ENCODE measurements at places on chromosomes 7 and 10. TPM values are rescaled to one million over a fixed set of nuclear protein-coding genes. Genes with fewer than 3 reads are reported as not detected.

DNA sequence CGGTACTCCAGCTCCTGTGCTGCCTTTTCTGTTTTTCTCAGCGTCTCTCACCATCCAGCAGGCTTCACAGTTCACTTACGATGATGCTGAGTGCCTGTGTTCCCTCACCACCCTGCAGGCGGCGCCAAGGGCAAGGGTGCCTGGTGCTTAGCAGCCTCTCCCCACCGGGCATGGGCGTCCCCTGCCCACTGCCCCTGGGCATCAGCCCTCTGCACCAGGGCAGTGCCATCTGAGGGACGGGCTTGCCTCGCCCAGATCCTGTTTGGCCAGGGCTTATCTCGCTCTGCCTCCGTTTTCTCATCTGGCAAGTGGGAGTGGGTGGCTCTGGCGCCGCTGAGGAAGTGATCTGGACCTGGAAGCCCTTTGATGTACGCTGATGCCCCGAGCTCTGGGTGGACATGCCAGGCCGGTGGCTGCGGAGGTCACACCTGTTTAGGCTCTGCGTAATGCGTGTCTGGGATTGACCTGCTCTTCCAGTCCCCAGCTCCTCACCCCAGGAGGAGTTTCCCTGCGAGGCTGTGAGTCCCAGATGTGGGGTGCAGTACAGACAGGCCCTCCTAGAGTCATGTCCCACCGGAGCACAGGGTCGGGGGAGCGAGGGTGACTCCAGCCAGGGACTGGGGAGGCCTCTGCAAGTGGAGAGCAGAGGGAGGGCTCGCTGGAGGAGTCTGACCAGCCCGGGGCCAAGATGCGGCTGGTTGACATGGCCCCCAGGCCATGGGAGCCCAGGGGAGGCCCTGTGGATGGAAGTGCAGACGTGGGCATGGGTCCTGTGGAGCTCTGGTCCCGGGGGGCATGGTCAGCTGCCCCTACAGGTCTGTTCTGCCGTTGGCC is 11.8 kb downstream of the TTYH3 start:
- H3K4me3 ChIP-seq, result no peak overlapping the region
- no peaks in the 10 kb centered on the region for H3K27me3 ChIP-seq
- DNase-seq, result no peak
- H3K36me3 ChIP-seq, result no peaks in the 10 kb centered on the region
- peaks cover 57% of the 10 kb centered on the region for H3K4me1 ChIP-seq

FRMD4A gene
- total RNA-seq, result 59.0 TPM

SFTPA1 gene
- not detected for total RNA-seq

HTR5A gene
- total RNA-seq, result not detected

DNA sequence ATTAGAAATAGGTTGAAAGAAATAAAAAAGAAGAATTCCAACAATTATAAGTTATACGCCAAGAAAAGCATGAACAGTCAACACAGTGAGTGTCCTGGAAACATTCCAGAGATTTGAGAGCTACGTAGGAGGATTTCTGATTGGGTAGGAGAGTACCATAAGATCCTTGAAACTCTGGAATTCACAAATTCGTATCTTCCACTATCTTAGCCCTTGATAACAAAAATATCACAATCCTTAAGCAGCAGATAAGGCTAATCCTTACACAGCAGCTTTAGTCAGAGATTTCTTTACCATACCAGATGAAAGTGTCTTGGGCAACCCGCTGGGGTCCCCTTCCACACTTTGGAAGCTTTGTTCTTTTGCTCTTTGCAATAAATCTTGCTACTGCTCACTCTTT is 8.2 kb downstream of the TPK1 start:
- no peaks in the 10 kb centered on the region for H3K36me3 ChIP-seq
- no peak overlapping the region for H3K4me3 ChIP-seq
- H3K27me3 ChIP-seq, result no peaks in the 10 kb centered on the region
- DNase-seq, result peak; percentile 89
- H3K4me1 ChIP-seq, result peaks cover 17% of the 10 kb centered on the region

- no peak overlapping the region for H3K4me3 ChIP-seq
- no peaks in the 10 kb centered on the region for H3K36me3 ChIP-seq
- H3K27ac ChIP-seq, result no peak overlapping the region
- H3K4me1 ChIP-seq, result no peaks in the 10 kb centered on the region
- no peak for DNase-seq
Observed at GRCh38 chr7:20545016-20545415, 70.5 kb upstream of the ABCB5 start.

- H3K4me1 ChIP-seq, result peaks cover 29% of the 10 kb centered on the region
- H3K27ac ChIP-seq, result peak overlapping the region; percentile 55
- H3K4me3 ChIP-seq, result no peak overlapping the region
- peak; percentile 66 for DNase-seq
- H3K36me3 ChIP-seq, result peaks cover 3% of the 10 kb centered on the region
Observed at GRCh38 chr7:116802746-116803152, 59.6 kb upstream of the CAPZA2 start.

DNA sequence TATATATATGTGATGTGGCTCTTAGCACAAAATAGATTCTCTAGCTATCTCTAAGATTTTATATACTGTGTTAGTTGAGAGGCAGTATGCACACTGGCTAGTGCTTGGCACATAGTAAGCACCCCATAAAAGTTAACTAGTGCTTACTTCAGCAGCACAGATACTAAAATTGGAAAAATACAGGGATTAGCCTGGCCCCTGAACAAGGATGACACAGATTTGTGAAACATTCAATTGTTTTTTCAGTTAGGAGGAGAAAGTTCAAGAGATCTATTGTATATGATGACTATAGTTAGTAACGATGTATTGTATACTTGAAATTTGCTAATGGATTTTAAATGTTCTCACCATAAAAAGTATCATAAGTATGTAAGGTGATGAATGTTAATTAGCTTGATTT is 78.3 kb upstream of the LRRC17 start:
- H3K4me3 ChIP-seq, result no peak overlapping the region
- no peak for DNase-seq
- peak overlapping the region; percentile 90 for H3K27ac ChIP-seq
- H3K27me3 ChIP-seq, result no peaks in the 10 kb centered on the region
- H3K36me3 ChIP-seq, result no peaks in the 10 kb centered on the region

OR2A12 gene
- not detected for total RNA-seq

GRCh38 chr7:158821171-158822031 is 7.9 kb downstream of the ESYT2 start:
- peak overlapping the region; percentile 98 for H3K27ac ChIP-seq
- H3K4me1 ChIP-seq, result peaks cover 49% of the 10 kb centered on the region
- H3K36me3 ChIP-seq, result no peaks in the 10 kb centered on the region
- peak; percentile 91 for DNase-seq
- no peaks in the 10 kb centered on the region for H3K27me3 ChIP-seq
- peak overlapping the region; percentile 13 for H3K4me3 ChIP-seq

Data from astrocyte (in vitro differentiated cells and primary cell).